ENCODE measurements at places on chromosomes 5 and 9. TPM values are rescaled to one million over a fixed set of nuclear protein-coding genes. Genes with fewer than 3 reads are reported as not detected.

DNA sequence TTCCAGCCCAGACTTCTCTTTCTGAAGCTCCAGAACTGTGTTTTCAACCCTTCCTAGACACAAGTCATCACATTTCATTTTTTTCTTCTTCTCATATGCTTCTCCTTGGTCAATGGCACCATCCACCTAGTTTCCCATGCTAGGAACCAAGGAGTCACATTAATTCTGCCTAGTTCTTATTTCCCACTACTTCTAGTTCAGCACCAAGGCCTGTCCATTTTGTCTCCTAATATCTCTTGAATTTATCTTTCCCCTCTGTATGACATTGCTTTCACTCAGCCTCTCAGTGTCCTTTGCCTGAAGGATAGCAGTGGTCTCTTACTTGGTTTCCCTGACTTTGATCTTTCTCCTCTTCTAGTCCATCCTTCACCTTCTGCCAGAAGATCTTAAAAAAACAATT is 38.8 kb downstream of the ARHGEF28 start:
- no peak for DNase-seq

CCDC187 gene
- total RNA-seq, result not detected

GRCh38 chr5:6488021-6488420 is 39.4 kb downstream of the UBE2QL1 start:
- no peak for DNase-seq

DNA sequence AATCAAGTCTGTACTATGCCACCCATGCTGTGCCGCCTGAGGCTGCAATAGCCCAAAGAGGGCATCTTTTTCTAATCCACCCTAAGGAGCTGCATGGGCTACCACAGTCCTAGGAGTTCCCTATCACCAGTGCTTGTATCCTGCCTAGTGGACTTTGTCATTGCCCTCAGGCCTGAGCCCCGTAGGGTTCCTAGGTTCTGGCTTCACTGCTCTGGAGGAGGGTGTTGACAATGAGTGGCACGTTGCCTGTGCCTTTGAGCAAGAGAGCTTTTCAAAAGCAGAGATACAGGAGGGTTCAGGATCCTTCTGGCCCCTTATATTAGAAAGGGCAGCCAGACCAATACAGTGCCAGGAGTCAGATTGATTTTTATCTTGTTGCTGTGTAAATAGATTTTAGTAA is 93.0 kb downstream of the PRDM6 start:
- no peak for DNase-seq

PCDHGB3 gene
- 2.5 TPM for total RNA-seq

- DNase-seq, result no peak
These were observed 497 bp downstream of the NSA2 start for GRCh38 chr5:74767579-74767913.

GRCh38 chr5:55227664-55228430 is 732 bp upstream of the MCIDAS start:
- peak; percentile 77 for DNase-seq

GRCh38 chr5:137831526-137831925 is 36.1 kb upstream of the MYOT start:
- no peak for DNase-seq

- DNase-seq, result no peak
These were observed 260.0 kb downstream of the AUH start for GRCh38 chr9:91101611-91102168.

GRIA1 gene
- 0.63 TPM for total RNA-seq

DNA sequence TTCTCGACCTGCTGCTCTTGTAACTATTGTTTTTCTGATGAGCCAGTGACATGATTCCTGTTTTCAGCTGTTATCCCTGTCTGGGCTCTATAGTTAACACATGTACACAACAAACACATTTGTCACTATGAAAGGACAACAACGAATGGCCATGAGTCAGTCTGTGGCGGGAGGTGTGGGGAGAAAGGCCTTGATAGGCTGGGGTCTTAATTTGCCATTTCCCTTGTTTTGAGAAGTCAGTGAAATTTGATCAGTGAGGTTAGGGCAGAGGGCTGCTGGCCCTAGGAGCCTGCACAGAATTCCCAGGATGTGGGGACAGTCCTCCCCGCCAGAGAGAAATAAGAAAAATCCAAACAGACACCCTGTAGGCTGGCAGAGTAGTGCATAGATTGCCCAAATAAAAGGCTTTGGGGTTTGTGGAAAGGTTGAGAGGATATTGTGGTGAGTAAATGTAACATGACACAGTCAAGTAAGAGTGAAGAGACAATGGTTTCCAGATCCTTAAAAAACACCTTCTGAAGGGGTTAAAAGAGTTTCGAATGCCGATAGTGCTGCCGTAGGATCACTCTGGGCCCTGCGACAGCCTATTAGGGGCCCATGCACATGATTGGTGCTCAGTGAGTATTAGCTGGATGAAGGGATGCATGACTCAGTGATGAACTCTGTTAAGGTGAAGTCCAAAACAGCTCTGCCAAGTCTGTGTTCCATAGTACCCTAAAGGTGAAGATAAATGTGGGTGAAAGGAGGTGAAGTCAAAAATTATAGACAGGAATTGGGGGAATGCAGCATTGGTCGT is 110.9 kb upstream of the PRRC1 start:
- DNase-seq, result no peak

- DNase-seq, result no peak
These were observed 342.6 kb downstream of the ASTN2 start for GRCh38 chr9:117072216-117072615.

FOXD4L6 gene
- 0.33 TPM for total RNA-seq

DMGDH gene
- 3.3 TPM for total RNA-seq

DNA sequence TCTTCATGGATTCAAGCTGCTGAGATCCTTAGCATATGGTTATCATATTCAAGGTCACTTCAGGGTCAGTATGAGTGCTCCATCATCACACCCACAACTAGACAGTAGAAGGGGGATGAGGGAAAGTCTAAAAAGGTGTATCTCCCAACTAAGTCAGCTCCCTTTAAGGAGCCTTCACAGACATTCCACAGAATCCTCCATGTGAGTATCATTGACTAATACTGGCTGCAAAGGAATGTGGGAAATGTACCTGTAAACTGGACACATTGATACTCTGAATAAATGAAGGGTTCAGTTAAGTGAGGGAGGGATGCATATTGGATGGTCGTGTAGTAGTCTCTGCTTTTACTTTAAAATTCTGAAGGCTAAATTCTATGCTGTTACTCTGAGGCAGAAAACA is 330.7 kb downstream of the LRRC70 start:
- DNase-seq, result no peak

FGF1 gene
- 1.7 TPM for total RNA-seq

DNA sequence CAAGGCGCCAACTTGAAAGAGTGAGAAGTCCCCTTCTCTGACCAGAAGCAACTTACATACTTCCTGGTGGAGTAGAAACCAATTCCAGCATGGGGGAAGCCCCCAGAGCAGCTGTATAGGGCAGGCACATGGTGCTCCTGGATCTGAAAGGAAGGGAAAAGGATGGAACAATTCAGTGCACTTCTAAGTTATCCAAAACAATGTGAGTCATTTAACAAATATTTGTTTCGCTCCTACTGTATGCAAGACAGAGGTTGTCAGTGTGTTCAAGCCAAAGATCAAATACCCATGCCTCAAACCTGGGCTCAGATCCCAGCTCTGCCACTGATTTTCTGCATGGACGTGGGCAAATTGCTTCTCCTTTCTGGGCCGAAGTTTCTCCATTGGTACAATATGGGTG is 67.1 kb downstream of the LHX2 start:
- DNase-seq, result no peak

GRCh38 chr5:134662971-134663370 is 14.4 kb downstream of the SEC24A start:
- DNase-seq, result no peak

WDR38 gene
- not detected for total RNA-seq

GABRB2 gene
- total RNA-seq, result 1.1 TPM

- no peak for DNase-seq
These were observed 19.6 kb downstream of the LPCAT1 start for GRCh38 chr5:1504069-1504595.

DNA sequence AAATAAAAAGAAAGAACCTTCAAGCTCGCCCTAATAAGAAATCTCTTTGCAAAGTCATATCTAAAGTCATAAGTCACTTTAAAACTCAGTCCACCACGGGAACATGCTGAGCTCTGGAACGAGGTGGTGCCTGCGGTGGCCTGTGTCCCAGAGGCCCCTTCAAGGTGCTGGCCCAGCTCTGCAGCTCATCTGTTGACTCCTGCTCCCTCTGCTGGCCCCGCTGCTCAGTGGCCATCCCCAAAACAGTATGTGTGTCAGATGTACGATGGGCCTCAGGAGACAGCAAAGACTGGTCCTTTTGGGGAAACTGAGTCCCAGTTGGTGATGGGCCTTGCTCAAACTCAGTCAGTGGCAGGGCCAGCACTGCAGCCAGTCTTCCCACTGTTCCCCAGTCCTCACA is 22.8 kb upstream of the FOXB2 start:
- DNase-seq, result no peak

DNA sequence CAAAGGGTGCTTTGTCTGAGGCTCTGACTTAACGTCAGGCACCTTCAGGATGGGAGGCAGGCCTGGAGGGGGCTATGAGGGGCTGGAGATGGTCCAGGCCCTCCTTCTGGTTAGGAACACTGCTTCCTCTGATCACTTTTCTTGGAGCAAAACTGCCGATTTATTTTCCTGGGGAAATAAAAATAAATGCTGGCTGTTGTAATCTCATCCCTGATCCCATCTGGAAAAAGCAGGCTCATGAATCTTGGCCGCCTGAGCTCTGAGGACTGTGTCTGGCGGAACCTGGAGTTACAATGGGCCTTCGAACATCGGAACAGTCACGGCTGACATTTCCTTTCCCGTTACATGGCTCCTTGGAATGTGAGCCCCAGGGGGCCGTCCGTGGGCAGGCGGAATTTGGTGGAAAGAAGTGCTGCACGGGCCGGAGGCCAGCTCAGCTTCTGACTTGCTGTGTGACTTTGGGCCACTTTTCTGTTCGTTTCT is 157.8 kb downstream of the RGS3 start:
- DNase-seq, result no peak

DNA sequence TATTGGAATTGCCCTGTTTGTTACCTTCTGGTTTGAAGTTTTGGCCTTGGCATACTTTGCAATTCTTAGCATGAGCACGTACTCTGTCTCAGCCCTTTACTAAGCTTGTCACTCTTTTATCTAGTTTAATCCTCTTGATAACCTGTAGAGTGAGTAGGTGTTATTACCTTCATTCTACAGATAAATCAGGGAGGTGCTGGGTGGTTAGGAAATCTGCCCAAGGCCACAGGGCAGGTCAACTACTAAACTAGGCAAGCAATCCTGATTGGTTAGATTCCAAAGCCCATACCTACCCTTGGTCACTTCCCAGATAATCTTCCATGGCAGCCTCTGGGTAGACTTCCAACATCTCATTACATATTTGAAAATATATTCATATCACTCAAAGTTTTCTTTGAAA is 65.7 kb downstream of the PCSK5 start:
- no peak for DNase-seq

KIF4B gene
- total RNA-seq, result not detected

DNA sequence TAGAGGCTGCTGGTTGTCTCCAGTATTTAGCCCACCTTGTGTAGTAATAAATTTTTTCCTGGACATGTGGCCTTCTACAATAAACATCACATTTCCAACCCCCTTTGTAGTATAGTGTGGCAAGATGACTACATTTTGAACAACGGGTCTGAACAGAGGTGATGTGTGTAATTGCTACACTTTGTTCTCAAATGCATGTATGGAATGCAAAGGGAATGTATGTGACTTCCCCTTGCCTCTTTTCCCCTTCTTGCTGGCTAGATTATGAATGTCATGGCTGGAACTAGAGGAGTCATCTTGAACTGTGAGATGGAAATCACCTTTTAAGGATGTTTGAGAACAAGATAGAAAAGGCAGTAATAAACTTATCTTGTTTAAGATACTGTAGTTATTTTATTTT is 54.5 kb downstream of the PRR16 start:
- DNase-seq, result no peak

NR3C1 gene
- total RNA-seq, result 92.3 TPM

PCDHGA4 gene
- total RNA-seq, result 3.9 TPM

ERBIN gene
- 59.7 TPM for total RNA-seq

GRCh38 chr9:90308691-90309090 is 333.9 kb downstream of the DIRAS2 start:
- DNase-seq, result no peak

GRIN3A gene
- under 0.01 TPM for total RNA-seq

- no peak for DNase-seq
These were observed 9.4 kb downstream of the SLC38A9 start for GRCh38 chr5:55702598-55703345.

DNA sequence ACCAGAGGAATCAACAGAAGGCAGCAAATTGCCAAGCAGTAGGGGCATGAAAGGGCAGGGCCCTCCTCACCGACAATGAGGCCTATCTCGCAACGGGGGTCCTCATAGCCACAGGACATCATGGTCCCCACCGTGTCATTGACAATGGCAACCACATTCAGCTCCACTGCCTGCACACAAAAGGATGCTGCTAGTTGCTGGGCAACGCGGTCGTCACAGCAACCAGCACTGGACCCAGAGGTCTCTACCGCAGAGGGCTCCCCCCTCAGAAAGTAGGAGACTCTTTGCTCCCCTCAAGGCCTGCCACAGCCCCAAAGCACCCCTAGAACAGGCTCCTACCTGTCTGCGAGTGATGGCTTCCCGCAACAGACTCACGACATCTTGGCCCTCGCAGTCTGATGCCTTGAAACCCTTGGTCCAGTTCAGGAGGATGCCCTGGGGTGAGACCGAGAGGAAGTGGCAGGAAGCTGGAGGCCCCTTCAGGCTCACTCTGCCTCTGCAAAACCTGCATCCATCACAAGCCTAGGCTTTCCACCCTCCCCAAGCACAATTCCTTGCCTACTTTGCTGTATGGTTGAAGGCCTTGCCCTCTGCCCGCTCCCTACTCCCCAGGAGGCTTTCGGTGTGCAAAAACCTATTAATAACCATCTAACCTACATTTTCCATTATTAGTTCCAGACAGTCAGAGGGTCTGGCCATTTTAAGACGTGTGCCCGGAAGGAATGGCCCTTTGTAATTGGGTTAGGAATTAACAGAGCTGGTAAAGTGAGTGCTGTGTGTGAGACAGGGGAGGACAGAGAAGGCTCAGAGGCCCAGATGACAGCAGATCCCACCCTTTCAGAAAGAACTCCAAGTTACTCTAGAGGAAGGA is 15.2 kb downstream of the HK3 start:
- no peak for DNase-seq

- no peak for DNase-seq
These were observed 245.3 kb downstream of the SH3GL2 start for GRCh38 chr9:17824191-17824590.

DNA sequence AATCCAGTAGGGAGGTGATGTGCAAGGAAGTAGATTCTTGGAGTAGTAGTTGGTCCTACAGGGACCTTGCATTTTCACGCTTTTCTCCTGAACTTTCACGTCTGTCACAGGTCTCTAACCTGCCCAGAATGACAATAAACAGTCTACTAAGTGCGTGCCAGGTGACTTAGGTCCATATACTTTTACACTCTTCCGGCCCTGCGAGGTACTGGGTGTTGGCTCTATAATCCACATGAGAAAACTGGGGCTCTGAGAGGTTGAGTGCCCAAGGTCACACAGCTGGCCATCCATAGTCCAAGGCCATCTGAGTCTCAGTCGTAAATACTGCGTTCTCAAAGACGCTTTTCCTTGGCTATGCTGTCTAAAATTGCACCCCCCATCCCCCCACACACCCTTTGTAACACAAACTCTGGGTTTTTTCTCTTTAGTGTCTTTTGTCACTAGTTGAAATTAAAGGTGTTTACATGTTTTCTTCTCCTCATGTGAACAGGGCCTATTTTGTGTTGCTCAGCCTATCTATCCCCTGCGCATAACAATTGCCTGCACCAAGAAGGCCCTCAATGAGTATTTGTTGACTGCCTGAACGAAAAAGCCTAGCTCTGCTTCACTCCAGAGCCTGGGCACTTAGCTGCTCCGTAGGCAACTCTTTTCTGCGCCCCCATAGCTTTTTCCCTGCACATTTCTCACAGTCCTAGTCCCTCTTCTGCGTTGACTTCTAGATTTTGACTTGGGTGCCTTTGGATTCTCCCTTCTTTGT is 943 bp downstream of the SFXN1 start:
- no peak for DNase-seq
